ENCODE measurements at places on chromosomes 4 and X. TPM values are rescaled to one million over a fixed set of nuclear protein-coding genes. Genes with fewer than 3 reads are reported as not detected.

- H3K4me3 ChIP-seq: no peak overlapping the region
- no peaks in the 10 kb centered on the region for H3K4me1 ChIP-seq
- no peaks in the 10 kb centered on the region for H3K27me3 ChIP-seq
- H3K36me3 ChIP-seq: no peaks in the 10 kb centered on the region
Observed at GRCh38 chrX:1609311-1609710, 5.5 kb upstream of the ASMT start.

DNA sequence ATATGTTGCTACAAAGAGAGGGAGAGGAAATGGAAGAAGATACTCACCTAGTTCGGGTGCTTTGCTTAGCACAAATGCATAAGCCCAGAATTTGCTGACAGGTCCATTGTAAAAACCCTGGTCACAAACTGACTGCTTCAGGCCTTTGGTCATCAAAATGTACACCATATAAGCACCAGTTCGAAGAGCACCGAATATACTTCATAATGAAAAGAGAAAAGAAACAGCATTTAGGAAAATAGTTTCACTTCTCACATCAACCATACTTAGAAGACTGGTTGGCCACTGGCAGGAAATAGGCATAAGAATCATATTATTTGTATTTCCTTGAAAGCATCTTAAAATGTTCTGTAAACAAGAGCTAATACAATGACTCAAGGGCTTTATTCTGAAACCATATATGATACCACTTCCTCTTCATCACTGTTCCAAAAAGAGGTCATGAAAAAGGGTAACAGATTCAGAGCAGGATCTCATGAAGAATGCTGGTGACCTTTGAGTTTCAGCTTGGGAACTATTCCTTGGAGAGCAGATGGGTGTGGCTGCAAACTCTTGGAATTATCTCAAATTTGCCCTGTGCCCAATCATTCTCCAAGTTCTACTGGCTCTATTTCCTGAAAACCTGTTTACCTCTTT is 138.7 kb downstream of the ELOVL6 start:
- H3K4me1 ChIP-seq: peaks cover 3% of the 10 kb centered on the region
- H3K4me3 ChIP-seq: no peak overlapping the region
- no peaks in the 10 kb centered on the region for H3K36me3 ChIP-seq
- no peak for DNase-seq
- no peaks in the 10 kb centered on the region for H3K27me3 ChIP-seq

DNA sequence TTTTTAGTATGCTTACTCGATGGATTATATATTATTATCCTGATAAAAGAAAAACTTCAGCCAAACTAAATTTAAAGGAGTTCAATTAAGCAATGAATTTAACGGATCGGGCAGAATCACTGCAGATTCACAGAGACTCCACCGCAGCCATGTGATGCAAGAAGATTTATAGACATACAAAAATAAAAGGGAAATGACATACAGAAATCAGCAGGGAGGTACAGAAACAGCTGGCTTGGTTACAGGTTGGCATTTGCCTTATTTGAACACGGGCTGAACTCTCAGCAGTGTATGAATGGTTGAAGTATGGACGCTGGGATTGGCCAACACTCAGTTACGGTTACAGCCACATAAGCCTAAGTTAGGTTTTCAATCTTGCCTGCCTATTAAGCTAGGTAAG is 35.4 kb upstream of the DHRSX start:
- H3K27ac ChIP-seq: no peak overlapping the region
- no peaks in the 10 kb centered on the region for H3K36me3 ChIP-seq
- DNase-seq: no peak
- no peaks in the 10 kb centered on the region for H3K4me1 ChIP-seq
- H3K27me3 ChIP-seq: no peaks in the 10 kb centered on the region

GRCh38 chr4:67459164-67459563 is 86.1 kb downstream of the CENPC start:
- no peaks in the 10 kb centered on the region for H3K4me1 ChIP-seq
- H3K27me3 ChIP-seq: no peaks in the 10 kb centered on the region
- no peak for DNase-seq
- H3K36me3 ChIP-seq: peaks cover 3% of the 10 kb centered on the region
- no peak overlapping the region for H3K4me3 ChIP-seq

ZNF81 gene
- 17.8 TPM for total RNA-seq

PABPC4L gene
- total RNA-seq: 2.8 TPM

Data from thyroid gland (tissue), 4 donors.